ENCODE measurements at places on chromosomes 5 and 9.

DNA sequence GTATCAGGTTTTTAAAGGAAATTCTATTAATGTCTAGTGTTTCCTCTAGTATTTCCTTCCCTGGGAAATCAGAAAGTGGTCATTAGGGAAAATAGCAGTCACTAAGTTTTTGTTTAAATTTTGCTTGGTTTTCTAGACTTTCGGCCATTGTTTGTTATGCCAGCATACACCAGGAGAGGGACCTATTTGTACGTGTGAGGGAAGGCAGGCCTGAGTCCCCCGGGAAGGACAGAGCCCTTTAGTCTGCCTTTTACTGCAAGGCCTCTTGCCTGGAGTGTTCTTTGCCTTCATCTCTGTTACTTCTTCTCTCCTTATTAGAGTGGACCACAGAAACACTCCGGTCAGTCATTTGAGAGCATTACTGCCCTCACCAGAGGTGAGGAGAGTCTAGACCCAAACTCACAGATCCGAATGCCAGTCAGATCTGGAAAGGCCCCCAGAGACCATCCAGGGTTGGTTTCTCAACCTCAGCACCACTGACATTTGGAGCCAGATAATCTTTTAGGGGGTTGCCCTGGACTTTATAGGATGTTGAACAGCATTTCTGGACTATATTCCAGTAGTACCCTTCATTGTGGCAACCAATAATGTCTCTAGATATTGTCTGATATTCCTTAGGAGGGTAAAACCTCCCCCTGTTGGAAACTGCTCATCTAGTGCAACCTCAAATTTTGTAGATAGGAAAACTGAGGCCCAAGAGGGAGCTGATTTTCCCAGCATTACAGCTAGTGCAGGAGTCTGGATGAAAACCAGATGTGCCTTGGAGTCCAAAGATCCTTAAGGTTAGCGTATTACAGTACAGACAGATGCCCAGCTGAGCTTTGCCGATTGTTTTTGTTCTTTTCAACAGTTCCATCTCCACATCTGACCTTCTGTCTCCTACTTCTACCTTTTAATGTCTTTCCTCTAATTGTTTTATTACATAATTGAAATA, 93.0 kb upstream of the NIPAL4 start:
- peak; percentile 84 for DNase-seq

- no peak for DNase-seq
Observed at GRCh38 chr5:580436-580835, 31.7 kb upstream of the CEP72 start.

DNA sequence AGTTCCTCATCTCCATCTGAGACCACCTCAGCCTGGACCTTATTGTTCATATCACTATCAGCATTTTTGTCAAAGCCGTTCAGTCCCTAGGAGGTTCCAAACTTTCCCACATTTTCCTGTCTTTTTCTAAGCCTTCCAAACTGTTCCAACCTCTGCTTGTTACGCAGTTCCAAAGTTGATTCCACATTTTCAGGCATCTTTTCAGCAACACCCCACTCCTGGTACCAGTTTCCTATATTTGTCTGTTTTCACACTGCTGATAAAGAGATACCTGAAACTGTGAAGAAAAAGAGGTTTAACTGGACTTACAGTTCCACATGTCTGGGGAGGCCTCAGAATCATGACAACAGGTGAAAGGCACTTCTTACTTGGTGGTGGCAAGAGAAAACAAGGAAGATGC, 622.1 kb downstream of the MAT2B start:
- no peak for DNase-seq

DNA sequence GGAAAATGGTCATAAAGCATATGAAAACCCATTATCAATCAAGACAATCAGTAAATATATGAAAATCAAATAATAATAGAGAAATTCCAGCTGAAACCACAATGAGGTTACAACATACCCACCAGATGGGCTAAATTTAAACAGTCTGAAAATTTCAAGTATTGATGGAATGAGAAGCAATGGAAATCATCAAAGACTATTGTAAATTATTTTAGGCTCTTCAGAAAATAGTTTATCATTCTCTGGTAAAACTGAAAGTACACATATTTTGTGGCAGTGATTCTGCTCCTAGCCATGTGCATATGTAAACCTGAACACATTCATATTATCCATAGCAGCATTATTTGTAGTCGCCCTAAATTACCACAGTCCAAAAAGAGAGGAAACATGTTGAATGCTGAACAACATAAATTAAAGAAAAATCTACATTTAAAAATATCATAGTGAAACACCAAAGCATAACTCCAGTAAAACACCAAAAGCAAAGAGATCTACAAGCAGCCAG, 215.3 kb downstream of the PRELID2 start:
- no peak for DNase-seq

GRCh38 chr9:117485176-117485575, 70.3 kb upstream of the ASTN2 start:
- peak; percentile 29 for DNase-seq

GRCh38 chr9:5459289-5459829, 9.0 kb downstream of the CD274 start:
- DNase-seq: peak; percentile 71

GRCh38 chr5:6504677-6505415, 56.2 kb downstream of the UBE2QL1 start:
- DNase-seq: peak; percentile 71

DNA sequence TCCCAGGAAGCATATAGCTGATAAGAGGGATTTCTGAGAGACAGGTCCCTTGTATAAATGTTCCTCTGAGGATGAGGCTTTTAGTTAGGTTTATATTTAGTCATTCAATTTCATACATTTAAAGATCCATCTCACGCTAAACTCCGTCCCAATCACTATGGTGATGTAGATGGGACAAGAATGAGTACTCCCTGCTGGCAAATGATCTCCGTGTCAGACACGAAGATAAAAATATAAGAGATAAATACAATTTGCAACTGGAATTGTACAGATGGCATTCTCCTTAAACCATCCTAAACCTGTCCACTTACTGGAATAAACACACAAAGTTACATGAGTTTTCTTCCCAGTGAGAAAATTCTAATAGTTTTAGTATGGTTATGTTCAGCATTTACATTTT, 233.0 kb downstream of the PRR16 start:
- DNase-seq: no peak

All from astrocyte of the hippocampus (primary cell).